ENCODE measurements at places on chromosomes 16 and 17.

DNA sequence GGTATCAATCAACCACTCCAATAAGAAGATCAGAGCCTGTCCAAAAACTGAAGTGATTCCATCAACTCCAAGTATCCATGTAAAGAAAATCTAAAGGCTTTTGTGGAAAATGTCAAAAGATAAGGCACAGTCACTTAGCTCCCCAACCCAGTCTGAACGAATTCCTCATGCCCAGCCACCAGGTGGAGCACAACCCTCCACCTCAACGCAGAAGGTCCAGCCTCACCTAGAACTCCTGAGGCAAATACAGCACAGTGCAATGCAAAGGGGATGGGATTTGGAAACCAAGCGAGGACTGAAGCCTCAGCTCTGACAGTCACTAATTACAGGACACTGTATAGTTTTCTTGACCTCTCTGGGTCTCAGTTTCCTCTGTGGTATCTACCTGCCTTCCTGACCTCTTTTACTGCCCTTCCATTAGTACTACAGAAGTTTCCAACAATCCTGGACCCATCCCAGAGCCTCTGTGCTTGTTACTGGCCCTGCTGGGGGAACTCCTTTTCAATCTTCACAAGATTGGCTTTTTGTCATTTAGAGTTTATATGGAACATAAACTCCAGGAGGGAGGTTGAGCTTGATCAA, 2.0 kb downstream of the NCBP3 start:
- DNase-seq = peak; percentile 38

DNA sequence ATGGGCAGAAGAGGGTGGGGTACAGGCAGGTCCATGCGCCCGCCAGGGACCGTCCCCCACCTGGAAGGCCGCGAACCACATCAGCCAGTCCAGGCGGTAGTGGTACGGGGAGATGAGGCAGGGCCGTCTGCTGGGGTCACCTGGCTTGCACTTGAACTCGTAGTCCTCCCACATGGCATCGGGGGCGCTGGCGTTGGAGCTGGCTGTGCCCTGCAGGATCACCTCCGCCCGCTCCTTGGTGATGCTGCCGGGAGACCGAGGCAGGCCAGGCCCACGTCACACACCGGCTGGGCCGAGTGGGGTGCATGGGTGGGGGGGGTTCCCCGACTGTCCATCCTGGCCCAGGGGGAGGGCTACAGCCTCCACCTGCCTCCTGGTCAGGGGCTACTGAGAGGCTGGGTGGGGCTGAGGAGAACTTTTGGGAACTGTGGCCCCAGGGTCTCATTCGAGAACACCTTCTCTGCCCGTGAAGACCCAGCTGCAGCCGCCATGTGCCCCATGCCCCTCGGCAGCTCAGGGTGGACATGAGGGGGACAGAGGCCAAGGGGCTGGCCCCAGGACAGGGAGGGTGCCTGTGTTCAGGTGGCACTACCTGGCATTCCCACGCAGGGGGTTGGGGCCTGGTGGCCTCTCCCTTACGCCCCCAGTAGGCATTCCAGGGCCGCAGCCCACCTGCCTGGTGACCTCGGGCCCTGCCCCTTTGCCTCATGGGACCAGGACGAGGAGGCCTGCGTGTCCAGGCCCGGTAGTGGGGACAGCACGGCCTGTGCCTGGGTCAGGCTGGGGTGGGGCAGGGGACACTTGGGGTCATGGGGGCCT, 69.5 kb upstream of the GNG13 start:
- DNase-seq = no peak

GRCh38 chr17:7042501-7043181, 1.3 kb downstream of the SLC16A11 start:
- no peak for DNase-seq

GRCh38 chr17:12732366-12732765, 56.9 kb upstream of the ARHGAP44 start:
- no peak for DNase-seq

- DNase-seq = no peak
Observed at GRCh38 chr16:2898831-2899563, 12.7 kb upstream of the FLYWCH1 start.

DNA sequence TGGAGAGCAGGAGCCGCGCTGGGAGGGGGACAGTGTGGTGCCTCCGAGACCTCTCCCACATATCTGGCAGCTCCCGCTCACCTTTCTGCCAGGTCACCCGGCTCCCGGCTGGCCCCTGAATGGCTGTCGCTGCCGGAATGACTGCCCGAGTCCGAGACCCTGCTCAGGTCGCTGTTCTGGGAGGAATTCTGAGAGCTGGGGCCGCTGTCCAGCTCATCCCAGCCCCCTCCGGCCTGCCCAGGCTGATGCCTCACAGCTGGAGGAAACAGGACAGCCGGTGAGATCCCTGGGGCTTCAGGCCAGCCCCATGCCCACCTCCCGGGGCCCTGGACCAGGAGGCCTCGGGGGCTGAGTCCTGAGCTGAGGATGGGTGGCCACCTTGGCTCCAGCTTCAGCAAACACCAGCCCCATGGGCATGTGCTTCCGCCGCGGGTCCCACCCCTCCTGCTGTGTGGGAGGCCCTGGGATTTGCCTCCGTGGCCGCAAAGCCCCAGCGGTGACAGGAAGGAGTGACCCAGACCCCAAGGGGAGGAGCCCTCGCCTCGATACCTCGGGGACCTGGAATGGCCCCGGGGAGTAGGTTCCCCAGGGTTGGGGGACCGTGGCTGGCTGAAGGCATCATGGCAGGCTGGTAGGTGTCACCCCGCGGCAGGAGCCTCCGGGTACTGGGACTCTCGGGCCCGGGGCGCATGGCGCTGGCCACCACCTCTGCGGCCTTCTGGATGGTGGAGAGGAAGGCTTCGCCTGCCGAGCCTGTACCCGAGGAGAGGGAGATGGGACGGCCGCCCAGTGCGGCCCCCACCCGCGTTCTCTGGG, 6.9 kb downstream of the TEPSIN start:
- DNase-seq = no peak

- DNase-seq = no peak
Observed at GRCh38 chr16:88922114-88922825, 54.7 kb downstream of the CBFA2T3 start.

GRCh38 chr16:74500907-74501306, 79.6 kb upstream of the CLEC18B start:
- DNase-seq = no peak

- DNase-seq = no peak
Observed at GRCh38 chr16:10850478-10850850, 26.5 kb upstream of the CIITA start.

DNA sequence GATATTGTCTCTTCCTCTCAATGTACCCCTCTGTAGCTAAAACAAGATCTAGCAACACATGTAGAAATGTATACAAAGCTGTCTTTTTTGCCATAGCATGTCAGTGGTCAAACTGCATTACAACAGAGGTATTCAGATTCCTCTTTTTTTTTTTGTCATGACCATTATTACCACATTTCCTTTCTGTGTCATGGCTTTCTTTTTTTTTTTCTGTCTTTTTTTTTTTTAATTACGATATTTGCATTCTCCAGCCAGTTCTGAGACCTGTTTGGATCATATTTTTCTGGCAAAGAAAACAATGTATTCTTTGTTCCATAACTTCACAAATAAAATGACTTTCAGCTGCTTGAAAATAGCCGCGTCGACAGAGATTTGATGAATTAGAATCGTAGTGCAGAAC, 27.4 kb upstream of the CAPNS2 start:
- no peak for DNase-seq

DNA sequence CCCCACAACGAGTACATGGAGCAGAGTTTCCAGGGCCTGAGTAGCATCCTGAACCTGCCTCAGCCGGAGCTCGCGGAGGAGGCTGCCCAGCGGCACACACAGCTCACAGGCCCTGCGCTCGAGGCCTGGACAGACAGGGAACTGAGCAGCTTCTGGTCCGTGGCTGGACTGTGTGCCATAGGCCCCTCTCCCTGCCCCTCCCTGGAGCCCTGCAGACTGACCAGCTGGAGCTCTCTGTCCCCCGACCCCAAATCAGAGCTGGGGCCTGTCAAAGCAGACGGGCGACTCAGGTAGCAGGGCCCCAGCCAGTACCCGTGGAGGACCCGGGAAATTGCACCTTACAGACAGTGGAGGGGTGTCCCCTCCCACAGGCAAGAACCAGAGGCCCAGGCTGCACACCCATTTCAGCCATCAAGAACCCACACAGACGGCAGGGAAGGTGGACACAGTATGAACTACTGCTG, 13.0 kb downstream of the MRPL27 start:
- no peak for DNase-seq

DNA sequence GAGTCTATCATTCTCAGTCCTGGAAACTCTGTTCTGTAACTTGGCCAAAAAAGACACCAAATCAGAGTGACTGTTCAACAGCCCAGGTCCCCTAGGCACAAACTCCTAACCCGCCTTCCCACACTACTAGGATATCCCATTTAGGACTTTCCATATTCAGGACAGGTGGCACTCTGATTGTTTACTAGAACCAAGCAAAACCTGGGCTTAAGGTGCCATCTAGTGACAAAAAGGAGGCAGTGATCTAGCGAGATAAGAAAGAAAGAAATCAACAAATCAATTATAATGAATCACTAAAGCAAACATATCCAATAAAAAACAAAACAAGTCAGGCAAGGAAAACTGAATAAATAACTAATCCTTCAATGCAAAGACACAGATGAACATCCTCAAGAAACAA, 203.9 kb downstream of the CEP112 start:
- DNase-seq = peak; percentile 47

GRCh38 chr17:70655176-70655958, 486.0 kb downstream of the KCNJ2 start:
- no peak for DNase-seq

GRCh38 chr16:56872863-56873391, 7.9 kb downstream of the SLC12A3 start:
- no peak for DNase-seq

DNA sequence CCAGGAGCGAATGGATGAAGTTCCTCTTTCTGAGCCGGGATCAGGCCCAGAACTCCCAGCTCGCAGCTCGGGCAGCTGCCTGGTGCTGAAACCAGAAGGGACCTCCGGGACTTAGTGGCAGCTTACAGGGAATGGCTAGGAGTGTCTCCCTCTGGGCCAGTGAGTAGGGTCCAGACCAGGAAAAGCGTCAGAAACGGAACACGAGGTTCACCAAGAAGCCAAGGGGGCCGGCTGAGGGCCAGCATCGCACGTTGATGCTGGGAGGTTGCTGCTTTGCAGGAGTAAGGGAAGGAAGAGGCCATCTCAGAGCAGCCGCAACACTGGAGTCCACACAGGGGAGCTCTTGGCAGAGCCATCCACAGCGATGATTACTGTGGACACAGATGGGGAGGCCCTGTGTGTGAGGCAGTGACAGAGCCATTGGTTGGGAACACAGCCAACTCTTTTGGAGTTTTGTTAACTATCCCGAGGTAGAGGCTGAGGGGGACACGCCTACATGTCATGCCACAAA, 74.0 kb upstream of the CREBBP start:
- DNase-seq = peak; percentile 57

DNA sequence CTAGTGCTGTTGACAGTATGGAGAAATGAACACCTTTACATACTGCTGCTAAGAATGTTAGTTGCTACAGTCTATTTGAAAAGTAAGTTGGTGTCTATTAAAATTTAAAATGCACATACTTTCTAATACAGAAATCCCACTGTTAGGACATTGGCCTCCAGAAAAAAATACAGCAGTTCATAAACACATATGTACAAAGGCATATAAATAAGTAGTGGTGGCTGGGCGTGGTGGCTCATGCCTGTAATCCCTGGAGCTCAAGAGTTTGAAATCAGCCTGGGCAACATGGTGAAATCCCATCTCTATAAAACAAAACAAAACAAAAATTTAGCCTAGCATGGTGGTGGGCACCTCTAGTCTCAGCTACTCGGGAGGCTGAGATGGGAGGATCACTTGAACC, 13.1 kb downstream of the DCAF7 start:
- no peak for DNase-seq

GRCh38 chr17:74637926-74638325, 14.4 kb upstream of the CD300E start:
- no peak for DNase-seq

- DNase-seq = peak; percentile 68
Observed at GRCh38 chr17:38605841-38606645, at the start of gene SRCIN1. SRCIN1 (minus strand) TSS chr17:38605952; CDS start chr17:38605705, 247 bp downstream.

- DNase-seq = peak; percentile 54
Observed at GRCh38 chr16:49739381-49739780, 116.5 kb downstream of the ZNF423 start.

DNA sequence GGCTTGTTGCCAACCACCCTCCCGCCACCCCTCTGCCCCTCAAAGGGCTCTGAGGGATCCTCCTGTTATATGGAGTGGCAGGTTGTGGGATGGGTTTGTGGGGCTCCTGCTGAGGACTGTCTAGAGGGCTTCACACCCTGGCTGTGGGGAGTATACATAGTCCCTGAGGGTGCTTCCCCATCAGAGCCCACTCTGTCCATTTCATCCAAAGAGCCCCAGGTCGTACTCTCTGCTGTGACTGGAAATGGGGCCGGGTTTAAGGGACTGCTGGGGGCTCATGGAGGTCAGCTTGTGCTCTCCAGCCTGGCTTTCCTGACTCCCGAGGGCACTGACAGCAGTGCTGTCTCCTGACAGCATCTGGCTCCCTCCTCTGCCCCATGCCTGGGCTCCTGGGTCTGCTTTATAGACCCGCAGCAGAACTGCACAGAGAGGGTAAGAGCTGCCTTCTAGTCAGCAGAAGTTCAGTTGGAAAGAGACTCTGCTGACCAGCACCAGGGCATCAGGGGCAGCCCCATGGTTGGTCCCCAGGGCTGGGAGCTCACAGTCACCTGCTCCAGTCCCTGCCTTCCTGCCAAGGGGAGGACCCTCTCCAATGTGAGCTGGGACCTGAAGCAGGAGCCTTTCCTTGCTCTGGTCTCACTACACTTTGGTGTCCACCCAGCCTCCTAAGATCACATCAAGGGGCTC, 17.8 kb upstream of the TNS4 start:
- DNase-seq = no peak

- peak; percentile 54 for DNase-seq
Observed at GRCh38 chr17:51398128-51398525, 137.8 kb downstream of the UTP18 start.

GRCh38 chr16:12256921-12257320, 280.4 kb downstream of the SNX29 start:
- no peak for DNase-seq

DNA sequence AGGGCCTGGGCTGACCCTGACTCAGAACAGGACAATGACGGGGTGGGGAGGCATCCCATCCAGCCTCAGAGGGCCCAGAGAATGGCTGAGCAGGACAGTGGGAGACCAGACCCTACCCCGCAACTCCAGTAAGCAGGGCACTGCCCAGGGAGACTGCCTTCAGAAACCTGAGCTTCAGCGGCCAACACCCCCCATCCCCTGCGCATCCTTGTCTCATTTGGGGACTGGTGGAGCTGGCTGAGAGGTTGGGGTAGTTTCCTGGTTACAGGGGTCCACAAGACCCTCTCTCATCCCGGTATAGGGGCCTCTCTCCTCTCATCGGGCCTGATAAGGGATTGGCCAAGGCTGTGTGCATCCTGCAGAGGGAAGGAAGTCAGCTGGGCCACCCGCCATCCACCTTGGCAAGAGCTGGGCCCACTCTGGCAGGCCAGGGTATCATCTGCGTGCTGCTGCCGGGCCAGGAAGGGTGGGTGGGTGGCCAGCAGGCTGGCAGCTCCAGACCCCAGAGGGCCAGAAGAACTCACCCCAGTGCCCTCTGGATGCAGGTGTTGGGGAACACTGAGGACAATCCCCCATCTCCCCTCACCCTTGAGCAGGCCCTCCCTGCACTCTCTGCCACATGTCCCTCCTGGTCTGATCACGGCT, 229.1 kb downstream of the KATNIP start:
- DNase-seq = no peak

Data from NCI-H524 (cell line).